Inflammatory macrophage treated with lipopolysaccharide for 1 hour (primary cell): ENCODE measurements at places on chromosomes 12 and 14.

GRCh38 chr14:41446008-41446407 lies 160.7 kb upstream of the LRFN5 start:
- no peak for DNase-seq

DNA sequence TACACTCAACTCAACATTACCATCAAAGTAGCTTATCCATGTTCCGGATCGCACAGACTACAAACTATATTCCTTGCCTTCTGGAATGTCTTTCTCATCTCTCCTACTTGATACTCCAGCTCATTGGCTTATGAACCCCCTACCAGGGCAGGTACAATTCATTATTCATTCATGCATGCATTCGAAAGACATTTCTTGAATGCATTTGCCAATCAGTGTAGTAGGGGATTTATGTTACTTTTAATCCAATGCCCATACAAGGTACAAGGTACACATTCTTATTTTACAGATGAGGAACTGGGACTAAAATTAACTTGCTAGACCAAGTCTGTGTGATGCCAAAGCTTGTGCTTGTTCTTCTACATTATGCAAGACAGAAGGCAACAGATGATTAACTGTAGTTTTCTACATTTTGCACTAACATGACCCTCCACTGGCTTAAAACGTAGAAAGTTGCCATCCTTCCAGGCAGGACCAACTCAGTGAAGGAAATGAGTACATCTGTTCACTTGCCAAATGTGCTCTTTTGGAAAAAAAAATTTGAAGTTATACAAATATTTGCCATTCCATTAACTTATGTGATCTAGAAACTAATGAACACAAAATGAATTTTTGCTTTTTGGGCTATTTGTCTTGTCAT lies 53.8 kb upstream of the KCNJ8 start:
- no peak for DNase-seq

GRCh38 chr12:107509421-107509820 lies 176.2 kb upstream of the PWP1 start:
- DNase-seq, result no peak

- DNase-seq, result peak; percentile 44
Measured at GRCh38 chr14:103879570-103880347, 32.4 kb upstream of the PPP1R13B start.

GRCh38 chr14:69928111-69928523 lies 48.9 kb downstream of the SMOC1 start:
- no peak for DNase-seq

- peak; percentile 20 for DNase-seq
Measured at GRCh38 chr14:24094841-24095270, 745 bp downstream of the PCK2 start.

DNA sequence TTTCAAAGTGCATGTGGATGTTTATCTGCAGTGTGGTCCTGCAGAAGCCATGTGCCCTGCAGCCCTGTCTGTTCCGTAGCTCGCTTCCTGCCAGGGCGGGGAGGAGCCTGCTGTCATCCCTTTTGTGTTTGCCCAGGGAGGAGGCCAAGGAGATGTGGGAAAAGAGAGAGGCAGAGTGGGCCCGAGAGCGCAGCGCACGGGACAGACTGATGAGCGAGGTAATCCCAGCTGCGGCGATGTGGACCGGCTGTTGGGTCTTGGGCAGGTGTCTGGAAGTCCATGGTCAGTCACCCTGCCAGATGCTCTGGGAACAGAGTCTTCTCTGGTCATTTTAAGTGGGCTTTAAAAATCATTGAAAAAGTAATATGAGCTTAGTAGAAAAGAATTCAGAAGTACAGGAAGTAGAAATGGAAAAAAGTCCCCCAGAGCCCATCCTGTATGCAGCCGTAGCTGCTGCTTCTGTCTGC lies 12.8 kb downstream of the TCHP start:
- DNase-seq, result no peak

DNA sequence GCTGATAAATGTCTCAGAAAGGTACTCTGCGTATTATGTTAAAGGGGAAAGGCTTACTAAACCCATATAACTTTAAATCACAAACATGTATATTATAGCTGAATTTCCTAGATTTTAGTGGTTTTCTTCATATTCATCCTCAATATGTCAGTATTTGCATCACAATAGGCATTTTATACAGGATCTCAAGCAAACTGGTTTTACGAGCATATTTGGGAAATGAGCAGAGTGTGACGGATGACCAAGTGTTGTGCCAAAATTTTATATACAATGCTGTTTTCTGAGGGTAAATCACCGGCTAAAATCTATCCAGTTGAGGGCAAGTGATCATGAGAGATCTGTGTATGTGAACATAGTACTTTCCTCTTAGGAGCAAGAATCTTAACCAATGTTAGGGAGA lies 8.4 kb downstream of the CPM start:
- no peak for DNase-seq

DNA sequence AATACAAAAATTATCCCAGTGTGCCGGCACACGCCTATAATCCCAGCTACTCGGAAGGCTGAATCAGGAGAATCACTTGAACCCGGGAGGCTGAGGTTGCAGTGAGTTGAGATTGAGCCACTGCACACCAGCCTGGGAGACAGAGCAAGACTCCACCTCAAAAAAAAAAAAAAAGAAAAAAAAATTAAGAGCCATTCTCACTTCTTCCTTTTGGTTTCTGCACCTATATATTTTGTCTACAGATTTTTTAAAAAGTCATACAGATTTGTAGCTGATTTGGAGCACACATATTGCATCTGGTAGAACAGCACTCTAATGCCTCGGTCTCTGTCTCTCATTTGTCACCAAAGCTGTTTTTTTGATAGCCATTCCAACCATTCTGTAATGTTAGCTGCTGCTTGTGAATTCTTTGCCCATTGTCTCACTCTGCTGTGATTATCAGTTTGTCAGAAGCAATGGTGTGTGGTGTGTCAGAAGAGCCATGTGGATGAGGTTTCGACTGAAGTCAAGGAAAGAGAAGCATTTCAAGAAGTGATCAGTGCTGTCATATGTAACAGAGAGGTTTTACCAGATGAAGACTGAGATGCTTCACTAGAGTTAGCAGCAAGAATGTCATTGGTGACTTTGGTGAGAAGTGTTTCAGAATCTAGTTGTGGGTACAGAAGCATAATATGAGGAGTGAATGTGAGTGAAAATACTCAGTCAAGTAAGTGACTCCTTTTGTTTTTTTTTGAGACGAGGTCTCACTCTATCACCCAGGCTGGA lies 8.7 kb upstream of the KTN1 start:
- no peak for DNase-seq

DNA sequence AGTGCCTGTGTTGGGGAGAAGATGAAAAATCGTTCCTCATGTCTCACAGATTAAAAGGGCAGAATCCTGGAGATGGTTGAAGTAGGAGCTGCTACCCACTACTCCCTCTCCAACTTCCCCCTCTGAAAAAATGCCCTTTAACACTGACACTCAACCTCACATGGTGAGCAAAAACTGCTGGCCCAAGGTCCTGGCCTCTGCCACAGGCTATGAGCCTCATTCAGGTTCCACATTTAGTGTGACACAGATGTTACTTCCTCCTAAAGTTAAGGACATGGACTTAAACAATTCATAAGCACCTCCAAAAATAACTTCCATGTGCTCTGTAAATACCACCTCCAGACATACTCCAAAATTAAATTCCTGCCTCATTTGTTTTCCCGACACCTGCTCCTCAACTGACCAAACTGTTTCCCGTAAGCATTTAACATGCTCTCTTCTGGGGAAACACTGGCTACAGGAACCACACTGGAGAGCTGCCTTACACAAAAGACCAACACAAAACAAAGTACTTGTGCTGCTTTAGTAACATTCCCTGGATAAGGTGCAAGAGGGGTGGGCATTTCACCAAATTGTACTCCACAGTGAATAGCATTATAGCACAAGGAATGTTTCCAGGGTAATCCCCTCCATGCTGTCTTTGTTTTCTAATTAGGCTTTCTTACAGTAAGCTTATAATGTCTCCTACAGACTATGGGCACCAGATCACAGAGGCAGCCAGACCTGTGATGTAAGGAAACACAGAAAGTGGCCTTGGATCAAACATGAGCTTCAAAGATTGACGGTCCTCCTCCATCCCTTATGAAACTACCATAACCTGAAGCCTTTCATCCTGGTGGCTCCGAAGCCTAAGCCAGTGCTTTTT lies 57.0 kb downstream of the PHLDA1 start:
- DNase-seq, result peak; percentile 84

- DNase-seq, result peak; percentile 2
Measured at GRCh38 chr12:103978384-103978982, 12.8 kb downstream of the TDG start.
